ENCODE measurements at places on chromosomes 6 and 20.

- no peak for DNase-seq
Measured at GRCh38 chr6:108768166-108768555, 80.1 kb upstream of the ARMC2 start.

GRCh38 chr6:157830354-157831017, 7.4 kb downstream of the SNX9 start:
- no peak for DNase-seq

DNA sequence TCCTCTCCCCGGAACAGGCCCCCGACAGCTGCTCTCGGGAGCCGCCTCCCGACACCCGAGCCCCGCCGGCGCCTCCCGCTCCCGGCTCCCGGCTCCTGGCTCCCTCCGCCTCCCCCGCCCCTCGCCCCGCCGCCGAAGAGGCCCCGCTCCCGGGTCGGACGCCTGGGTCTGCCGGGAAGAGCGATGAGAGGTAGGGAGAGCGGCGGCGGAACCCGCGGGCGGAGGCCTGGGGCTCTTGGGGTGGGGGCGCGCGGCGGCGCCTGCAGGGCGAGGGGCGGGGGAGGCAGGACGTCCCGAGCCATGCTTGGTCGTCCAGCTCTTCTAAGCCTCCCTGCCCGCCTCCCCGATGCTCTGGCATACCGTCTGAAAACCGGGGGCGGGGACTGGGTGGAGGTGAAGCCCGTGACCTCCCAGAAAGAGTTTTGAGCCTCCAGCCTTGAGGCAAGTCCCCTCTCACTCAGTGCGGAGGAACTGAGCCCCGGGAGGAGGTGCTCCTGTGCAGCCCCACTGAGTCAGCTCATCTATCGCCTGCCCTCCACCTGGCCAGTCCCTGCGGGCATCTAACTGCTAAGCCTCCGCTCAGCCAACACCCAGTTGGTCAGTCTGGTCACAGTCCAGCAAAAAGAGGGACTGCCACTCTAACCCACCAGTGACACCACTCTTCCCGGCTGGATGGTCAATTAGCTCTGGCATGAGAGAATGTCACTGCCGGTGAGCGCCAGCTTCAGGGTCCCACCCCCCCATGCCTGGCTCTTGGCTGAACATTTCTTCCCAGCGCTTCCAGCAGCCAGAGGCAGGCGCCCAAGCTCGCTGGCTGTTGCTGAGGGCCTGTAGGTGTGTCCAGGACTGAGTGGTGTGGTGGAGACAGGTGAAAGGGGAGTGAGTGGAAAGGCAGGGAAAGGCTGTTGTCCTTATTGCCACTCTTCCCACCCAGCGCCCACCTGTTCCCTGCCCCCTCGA, 482 bp downstream of the DDR1 start:
- peak; percentile 57 for DNase-seq

DNA sequence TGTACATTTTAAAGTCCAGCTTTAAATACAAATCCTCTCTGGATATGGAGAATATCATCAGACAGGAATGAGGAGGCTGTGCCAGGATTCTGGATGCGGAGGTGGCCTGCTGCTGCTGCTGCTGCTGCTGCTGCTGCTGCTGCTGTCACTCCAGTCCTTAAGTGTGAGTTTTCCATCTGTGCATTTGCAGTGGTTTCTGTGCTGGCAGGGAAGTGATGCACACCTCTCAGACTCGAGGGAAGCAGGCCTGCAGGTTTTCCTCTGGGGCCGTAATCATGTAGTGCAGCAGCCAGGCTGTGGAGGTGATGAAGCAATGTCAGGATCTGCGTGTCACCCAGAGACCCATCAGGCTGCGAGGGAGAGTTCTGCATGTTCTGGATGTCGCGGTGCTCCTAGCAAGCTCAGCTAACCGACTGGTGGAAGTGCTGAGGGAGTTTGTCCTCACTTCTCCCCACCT, 32.0 kb downstream of the CFAP61 start:
- DNase-seq: no peak

DNA sequence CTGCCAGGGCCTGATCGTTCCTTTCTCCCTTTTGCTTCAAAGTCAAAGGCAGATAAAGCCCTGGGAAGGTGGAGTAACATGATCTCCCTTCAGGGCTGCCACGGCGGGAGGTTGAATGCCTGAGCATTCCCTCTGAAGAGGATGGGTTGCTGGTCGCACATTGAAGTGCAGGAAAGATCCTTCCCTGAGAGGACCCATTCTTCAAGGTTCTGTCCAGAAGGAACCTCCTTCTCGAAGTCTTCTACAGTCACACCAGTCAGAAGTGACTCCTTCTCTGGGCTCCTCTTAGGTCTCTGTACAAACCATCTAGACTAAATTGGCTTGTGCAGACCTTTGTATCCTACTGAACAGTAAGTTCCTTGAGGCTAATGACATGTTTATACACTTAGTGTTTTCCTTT, 192.6 kb upstream of the VGLL2 start:
- DNase-seq: peak; percentile 69

DNA sequence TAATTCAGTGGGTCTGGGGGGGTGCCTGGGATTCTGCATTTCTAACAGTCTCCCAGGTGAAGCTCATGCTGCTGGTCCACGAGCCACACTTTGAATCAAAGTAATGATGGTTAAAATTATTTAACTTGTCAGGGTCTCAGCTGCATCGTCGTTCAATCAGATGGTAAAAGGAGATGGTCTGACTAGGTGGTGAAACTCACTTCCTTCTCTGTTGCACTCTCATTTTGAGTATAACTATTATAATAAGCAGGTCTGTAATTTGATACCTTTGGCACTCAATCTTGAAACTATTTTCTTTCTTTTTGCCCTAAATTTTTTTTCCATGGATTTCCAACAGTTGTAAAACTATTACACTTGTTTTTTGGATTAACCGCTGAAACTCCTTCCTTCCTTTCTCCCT, 292.5 kb downstream of the FARS2 start:
- DNase-seq: no peak

DNA sequence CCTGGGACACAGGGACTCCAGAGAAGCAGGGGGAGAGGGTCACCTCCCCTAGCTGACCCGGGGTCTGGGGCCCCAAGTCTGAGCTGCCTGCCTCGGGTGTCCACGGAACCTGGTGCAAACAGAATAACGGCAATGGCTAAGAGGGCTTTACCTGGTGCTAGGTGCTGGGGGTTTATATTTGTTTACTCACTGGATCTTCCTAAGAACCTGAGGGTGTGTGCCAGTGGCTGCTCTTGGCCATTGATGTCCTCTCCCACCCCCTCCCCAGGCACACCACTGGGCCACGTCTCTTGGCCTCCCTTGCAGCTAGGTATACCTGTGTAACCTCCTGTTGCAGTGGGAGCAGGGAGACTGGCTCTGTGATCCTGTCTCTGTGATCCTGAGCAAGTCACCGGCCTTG, 157.9 kb upstream of the MLN start:
- no peak for DNase-seq

DNA sequence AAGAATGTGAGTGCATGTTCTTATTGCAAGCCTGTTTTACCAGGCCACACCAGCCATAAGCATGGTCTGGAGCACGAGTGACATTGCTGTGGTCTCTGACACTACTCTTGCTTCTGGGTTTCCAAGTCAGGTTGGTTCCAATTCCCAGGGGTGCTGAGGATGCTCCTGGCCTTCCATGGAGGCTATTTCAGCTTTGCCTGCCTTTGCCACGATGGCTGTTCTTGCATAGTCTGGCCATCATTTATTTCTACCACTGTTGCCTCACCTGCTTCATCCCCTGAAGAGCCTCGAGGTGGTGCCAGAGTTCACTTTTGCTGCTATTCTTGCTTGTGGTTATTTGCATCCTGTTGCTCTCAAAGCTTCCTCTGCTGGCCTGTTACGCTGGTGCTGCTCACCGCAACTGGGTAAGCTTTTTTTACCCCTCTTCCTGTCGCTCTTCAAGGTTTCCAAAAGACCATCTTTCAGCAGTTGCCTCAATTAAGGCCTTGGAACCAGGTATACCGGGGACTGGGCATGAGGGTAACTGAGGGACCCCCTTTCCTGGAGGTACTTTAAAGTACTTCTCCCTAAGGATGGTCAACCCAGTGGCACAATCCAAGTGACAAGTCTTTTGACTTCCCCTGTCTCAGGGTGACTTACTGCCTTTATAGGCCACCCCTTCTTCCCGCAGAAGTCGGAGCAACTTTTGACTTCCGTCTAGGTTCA, 64.5 kb downstream of the AKAP7 start:
- peak; percentile 61 for DNase-seq

DNA sequence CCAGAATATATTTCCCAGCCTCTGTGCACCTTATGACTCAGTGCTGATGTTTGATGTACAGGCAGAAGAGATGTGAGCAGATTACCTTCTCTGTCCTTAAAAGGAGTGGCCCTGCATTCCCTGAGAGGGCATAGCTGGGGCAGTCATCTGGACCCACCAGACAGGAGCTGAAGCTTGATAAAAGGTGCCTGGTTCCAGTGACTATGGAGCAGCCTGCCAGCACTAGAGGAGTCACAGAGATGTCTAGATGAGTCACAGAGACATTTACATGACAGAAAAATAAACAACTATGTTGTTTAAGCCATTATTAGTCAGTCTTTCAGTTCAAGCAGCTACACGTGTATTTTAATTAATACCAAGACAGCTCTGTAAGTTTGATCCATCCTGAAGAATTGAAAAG, 237.1 kb upstream of the MOCS1 start:
- DNase-seq: no peak

- no peak for DNase-seq
Measured at GRCh38 chr6:42227173-42227850, 9.7 kb upstream of the MRPS10 start.

DNA sequence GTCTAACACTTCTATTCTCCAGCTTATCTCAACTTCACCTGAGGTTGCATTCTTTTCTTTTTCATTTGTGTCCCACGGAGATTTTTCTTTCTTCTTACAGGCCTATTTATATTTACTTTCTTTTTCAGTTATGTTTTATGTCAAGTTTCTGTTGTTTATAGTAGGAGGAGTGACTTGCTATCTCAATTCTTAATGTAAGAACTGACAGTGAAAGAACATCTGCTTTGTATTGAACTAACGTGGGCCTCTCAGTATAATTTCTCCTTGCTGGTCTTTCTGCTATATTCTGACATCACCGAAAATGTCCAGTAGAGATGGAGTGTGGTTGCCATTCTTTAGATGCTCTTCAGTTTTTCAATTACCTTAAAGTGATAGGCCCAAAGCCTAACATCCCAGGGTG, 521.7 kb downstream of the EPM2A start:
- no peak for DNase-seq

DNA sequence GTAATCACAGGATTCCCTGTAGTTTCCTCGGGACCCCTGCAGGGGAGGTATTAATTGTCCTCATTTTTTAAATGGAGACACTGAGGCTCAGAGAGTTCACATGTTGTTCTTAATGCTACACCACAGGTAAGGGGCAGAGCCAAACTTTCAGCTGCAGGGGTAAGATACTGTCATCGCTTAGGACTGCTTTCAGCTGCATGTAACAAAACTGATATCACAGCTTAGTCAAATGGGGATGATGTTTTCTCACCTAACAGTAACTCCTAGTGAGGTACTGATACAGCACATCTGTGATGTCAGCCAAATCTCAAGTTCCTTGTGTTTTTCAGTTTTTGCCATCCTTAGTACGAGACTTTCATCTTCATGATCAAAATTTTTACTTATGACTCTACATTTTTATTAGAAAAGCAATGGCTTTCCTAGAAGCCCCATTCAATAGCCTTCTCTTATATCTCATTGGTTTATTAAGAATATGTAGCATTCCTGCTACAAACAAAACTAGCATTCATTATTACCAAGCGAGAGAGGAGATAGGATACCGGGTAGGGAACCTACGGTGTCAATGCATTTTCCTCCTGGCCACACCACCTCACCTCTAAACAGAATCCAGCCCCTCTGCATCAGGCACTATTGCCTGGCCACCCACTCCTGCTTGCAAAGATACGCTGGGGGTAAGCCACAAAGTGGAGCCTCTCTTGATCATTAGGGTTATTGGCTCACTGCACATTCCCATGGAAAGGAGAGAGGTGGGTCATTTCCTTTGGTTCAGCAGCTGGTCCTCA, 557.5 kb downstream of the CD83 start:
- DNase-seq: no peak

GRCh38 chr6:5517796-5518195, 256.5 kb downstream of the FARS2 start:
- no peak for DNase-seq

GRCh38 chr6:84762220-84763002, 2.0 kb downstream of the TBX18 start:
- peak; percentile 44 for DNase-seq

GRCh38 chr20:37841389-37841788, 61.5 kb upstream of the VSTM2L start:
- no peak for DNase-seq

DNA sequence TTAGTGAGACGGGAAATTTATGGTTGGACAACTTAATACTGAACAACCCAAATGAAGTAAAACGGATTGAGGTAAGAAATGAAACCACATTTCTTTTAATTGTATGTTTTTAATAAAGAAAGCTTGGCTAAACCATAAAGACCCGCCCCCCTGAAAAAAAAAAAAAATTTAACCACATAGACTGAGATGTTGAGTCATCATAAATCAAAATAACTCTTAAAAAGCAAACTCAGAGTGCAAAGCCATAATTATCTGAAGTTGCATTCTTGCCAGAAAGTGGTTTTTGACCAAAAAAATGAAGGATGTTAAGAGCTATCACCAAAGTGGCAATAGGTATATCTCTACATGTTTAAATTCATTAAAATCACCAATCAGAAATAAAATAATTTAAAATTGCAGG, 101.8 kb upstream of the COL21A1 start:
- DNase-seq: no peak

DNA sequence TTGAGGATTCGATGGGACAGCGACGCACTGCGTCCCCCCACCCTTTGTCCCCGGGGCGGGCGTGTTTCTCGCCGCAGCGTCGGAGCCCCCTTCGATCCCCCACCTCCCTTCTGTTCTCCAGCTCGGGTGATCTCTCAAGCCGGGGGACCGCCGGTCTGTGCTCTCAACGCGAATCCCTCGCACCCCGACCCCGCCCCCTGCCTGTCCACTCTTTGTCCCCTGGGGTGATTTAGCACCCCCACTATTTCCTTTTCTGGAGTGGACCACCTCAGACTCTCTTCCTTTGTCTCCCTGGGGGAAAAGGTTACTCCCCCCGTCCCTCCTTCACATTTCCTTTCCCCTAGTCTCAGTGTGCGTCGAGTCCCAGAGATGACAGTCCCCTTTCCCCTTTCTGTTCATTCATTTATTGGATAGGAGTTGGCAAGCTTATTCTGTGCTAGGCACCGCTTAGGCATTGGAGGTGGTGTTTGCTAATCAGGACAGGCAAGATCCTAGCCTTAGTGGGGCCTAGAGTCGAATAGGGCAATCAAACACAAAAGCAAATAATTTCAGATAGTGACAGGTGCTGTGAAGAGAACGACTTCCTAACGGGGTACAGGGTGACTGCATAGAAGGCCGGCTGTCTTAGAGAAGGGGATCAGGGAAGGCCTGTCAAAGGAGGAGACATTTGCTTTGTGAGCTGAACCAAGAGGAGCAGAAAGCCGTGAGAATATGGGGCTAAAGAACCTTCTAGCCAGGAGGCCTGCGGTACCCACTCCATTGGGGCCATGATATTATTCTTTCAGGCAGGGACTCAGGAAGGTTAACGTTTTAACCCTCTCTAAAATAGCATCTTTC, 741 bp downstream of the PTPN1 start:
- no peak for DNase-seq

Measured in WTC11 (cell line).